Transverse colon (tissue), 4 donors: ENCODE measurements at places on chromosomes 2 and 18.

GRCh38 chr18:42414756-42415454 is 459.9 kb downstream of the PIK3C3 start:
- no peak for DNase-seq

DNA sequence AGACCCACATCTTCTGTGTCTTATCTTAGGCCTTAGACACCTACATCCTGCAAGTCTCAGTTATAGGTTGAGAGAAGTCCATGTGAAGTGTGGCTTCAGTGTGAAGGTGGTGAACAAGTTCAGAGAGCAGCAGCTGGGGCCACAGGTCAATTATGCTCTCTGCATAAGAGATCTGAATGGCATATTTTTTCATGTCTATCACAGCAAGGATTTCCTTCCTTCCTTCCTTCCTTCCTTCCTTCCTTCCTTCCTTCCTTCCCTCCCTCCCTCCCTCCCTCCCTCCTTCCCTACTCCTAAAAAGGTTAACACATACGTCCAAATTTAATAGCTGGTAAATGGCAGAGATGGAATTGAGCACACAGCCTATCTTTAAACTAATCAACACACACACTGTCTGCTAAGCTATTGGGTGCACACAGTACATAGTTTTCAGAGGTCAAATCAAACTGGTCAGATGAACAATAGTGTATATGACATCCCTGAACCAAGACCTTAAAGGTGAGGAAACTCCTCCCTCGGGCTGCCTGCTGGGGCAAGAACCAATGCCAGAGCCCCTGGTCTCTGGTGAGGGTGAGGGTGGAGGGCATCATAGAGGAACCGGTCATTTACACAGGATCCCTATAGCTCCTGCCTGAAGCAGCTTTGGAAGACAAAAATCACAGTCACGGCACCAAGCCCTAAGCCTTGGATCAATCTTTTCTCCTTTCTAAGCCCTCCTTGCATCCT is 240.9 kb downstream of the ICOS start:
- DNase-seq, result no peak

- no peak for DNase-seq
Observed at GRCh38 chr18:13625843-13626543, 100.4 kb downstream of the FAM210A start.

- no peak for DNase-seq
Observed at GRCh38 chr2:151669585-151670081, 64.6 kb downstream of the NEB start.

GRCh38 chr18:41932899-41933298 is 22.1 kb upstream of the PIK3C3 start:
- no peak for DNase-seq

- DNase-seq, result no peak
Observed at GRCh38 chr2:234318361-234318760, 178.5 kb downstream of the ARL4C start.

DNA sequence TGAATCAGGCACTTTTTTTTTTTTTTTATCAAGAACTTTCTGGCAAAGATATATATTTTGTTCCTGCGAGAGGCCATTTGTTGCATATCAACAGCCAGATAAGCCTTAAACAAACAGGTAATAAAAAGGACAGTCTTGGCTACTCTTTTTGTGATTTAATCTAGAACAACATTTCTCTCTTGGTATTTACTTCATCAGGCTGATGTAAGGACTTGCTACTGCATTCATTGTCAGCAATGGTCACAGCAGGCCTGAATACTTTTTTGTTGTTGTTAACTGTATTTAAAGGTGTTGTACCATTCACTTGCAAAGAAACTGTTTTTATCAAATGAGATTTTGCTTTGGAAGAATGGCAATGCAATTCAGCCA is 683.8 kb downstream of the IRS1 start:
- no peak for DNase-seq

DNA sequence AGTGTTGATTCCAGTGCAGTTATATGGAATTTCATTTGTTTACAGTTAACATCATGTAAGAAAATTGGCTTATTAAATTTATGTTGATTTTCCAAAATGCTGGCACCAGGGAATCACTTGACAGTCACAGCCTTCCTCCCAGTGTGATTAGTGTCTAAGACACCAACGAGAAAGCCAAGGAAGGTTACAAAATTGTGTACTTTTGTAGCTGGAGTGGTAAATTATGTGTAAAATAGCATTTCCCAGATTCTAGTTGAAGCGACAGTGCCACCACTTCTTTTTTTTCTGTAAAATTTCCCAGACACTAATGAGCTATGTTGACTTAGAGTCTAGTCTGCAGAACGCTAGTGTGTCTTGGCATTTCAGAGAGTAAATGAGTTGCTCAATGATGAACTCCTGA is 101.3 kb downstream of the NCK2 start:
- no peak for DNase-seq

- no peak for DNase-seq
Observed at GRCh38 chr2:134682726-134683125, 36.1 kb downstream of the TMEM163 start.

- no peak for DNase-seq
Observed at GRCh38 chr18:40148960-40149359, 1806.1 kb upstream of the PIK3C3 start.

DNA sequence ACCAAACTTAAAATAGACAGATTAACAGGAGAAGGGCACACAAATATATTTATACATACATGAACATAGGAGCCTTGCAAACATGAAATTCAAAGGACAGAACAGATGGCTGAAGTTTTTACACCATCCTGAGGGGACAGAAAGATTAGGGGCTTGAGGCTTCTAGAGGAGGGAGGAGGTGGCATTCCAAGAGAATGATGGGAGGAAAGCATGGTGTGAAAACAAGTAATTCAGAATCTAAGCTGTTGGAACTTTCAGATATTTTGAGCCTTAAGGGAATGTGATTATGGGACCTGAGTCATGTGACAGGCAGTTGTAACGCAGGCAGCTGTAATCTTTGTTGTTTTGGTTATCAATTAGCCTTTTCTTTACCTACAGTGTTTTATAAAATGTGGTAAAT is 225.2 kb upstream of the SPOPL start:
- no peak for DNase-seq

GRCh38 chr2:42964439-42965083 is 172.2 kb upstream of the HAAO start:
- DNase-seq, result no peak

DNA sequence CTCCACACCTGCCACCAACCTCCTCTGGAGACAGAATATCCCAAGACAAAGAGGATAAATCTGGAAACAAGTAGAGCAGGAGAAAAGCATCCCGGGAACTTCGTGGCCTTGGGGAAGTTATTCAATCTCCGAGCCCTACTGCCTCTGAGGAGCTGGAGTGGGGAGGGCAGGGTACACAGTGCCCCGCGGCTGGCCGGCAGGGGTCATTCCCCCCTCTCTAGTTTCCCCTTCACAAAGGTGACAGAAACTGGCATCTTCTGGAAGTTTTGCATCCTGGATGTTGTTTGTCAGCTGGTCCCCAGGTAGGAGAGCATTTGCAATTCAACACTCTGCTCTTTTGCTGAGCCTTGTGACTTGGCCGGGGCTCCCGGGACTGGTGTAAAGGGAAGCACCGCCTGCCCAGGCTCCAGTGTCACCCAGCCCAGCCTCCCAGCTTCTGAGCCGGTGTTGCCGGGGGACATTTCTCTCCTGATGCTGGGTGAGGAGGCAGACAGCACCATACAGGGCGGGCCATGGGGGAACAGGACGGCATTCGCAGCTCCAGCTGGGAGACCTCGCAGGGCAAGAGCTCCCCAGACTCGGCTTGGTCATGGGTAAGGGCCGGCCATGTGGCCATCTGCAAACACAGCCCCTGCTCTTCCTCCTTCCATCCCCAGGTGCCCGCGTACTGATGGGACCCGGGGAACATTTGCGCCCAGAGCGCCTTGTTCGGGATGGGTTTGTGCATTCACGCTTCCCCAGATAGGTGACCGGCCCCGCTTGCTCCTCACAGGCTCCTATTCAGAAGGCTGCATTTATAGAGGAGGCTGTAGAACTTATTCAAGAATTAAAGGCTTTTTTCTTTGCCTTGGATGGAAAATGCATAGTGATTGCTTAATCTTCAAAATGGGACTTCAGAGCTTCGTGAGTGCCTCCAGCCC is 7.4 kb upstream of the NTSR2 start:
- DNase-seq, result no peak

GRCh38 chr18:45171679-45172191 is 443.5 kb upstream of the SLC14A2 start:
- no peak for DNase-seq

GRCh38 chr2:85839461-85839860 is 49.3 kb downstream of the ST3GAL5 start:
- no peak for DNase-seq

DNA sequence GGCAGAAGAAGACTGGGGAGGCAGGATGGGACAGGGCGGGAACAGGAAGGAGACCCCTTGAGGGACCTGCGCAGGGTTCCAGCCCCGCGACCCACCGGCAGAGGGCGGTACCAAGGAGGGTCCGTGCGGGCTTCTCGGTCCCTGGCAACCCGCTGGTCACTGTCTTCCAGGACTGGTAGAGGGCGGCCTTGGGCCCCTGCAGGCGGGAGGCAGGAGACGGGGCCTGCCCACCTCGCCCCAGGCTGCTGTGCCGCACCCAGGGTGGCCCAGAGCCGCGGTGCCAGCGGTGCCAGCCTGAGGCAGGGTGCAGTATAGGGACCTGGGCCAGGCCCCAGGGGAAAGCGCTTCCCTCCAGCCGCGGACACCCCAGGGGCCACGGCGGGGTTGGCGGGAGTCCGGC is 34.5 kb downstream of the NEURL3 start:
- DNase-seq, result peak; percentile 59

DNA sequence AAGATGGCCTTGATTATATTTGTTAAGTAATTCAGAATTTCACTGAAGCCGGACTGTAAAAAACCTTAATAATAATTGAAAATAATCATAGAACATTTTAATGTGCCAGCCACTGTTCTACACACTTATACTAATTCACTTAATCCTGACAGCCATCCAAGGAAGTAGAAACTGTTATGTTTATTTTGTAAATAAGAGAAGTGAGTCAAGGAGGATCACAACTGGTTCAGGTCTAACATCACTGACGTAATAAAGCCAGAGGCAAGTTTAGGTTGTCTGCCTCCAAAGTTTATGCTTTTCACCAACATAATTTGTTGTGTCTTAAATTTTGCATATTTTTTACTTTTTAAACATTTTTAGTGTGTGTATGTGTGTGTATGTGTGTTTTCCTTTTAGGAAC is 436.1 kb downstream of the LRRTM4 start:
- DNase-seq, result no peak

- no peak for DNase-seq
Observed at GRCh38 chr2:205461678-205462665, 220.3 kb upstream of the NRP2 start.
